Lower lobe of right lung (tissue), 2 donors: ENCODE measurements at places on chromosomes 1 and 21.

GRCh38 chr1:181064011-181064623 is 24.4 kb upstream of the IER5 start:
- H3K27ac ChIP-seq, result no peak overlapping the region
- H3K36me3 ChIP-seq, result no peaks in the 10 kb centered on the region
- H3K27me3 ChIP-seq, result no peaks in the 10 kb centered on the region
- DNase-seq, result no peak
- no peak overlapping the region for H3K4me3 ChIP-seq
- H3K4me1 ChIP-seq, result peaks cover 29% of the 10 kb centered on the region

DNA sequence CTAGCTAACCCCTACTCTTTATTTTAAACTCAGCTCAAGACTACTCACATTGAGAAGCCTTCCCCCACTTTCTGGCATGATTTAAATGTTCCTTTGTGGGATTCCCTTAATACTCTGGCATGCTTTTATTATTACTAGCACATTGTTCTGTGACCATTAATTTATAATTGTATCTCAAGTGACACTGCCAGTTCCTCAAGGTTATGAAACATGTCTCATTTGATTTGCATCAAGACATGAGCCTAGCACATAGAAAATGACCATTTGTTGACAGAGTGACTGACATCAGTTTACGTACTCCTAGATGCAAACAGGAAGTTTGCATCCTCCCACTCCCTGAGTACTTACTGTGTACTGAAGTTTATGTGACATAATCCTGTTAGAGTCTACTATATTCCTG is 15.2 kb downstream of the RGS4 start:
- DNase-seq, result no peak
- no peak overlapping the region for H3K4me3 ChIP-seq
- H3K36me3 ChIP-seq, result no peaks in the 10 kb centered on the region
- no peaks in the 10 kb centered on the region for H3K27me3 ChIP-seq
- H3K27ac ChIP-seq, result no peak overlapping the region

- no peaks in the 10 kb centered on the region for H3K36me3 ChIP-seq
- DNase-seq, result no peak
- no peak overlapping the region for H3K4me3 ChIP-seq
- H3K4me1 ChIP-seq, result peaks cover 11% of the 10 kb centered on the region
- H3K27ac ChIP-seq, result no peak overlapping the region
These were observed 186.0 kb downstream of the DYRK1A start for GRCh38 chr21:37552496-37553029.

GRCh38 chr1:27445177-27445936 is 44.6 kb downstream of the WASF2 start:
- no peak for DNase-seq
- peaks cover 27% of the 10 kb centered on the region for H3K36me3 ChIP-seq
- peaks cover 32% of the 10 kb centered on the region for H3K4me1 ChIP-seq
- no peaks in the 10 kb centered on the region for H3K27me3 ChIP-seq
- no peak overlapping the region for H3K4me3 ChIP-seq
- H3K27ac ChIP-seq, result no peak overlapping the region

DNA sequence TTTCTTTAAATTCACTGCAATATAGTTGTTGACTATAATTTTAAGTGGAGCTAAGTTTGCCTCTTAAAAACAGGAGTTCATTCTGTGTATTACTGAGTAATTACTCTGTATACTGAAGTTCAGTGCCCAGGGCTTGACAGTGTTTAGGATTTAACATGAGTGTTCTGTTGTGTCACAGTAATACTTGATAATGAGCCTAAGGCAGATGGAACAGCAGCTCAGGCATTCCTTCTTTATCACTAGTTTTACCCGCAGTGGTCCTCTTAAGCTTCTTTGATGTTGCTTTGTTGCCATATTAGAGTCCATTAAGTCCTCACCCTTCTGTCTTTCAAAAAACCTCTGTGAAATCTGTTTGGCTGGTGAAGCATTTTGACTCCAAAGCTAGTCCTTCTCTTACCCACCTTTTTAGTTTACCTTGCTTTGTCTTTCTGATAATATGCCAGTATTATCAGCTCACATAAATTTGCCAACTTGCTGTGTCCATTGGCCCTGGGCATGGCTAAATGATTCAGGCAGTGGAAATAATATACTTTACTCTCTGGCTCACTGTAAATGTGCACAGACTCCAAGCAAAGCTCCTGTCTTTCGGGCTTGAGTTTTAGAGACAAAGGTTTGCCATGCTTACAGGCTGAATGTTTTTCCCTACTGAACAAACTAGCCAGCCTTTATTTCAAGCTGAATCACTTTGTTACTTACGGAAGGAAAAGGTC is 17.7 kb downstream of the HIPK1 start:
- DNase-seq, result no peak
- H3K4me3 ChIP-seq, result no peak overlapping the region
- H3K27ac ChIP-seq, result peak overlapping the region; percentile 48
- H3K27me3 ChIP-seq, result no peaks in the 10 kb centered on the region
- H3K36me3 ChIP-seq, result peaks cover 5% of the 10 kb centered on the region
- peaks cover 58% of the 10 kb centered on the region for H3K4me1 ChIP-seq

DNA sequence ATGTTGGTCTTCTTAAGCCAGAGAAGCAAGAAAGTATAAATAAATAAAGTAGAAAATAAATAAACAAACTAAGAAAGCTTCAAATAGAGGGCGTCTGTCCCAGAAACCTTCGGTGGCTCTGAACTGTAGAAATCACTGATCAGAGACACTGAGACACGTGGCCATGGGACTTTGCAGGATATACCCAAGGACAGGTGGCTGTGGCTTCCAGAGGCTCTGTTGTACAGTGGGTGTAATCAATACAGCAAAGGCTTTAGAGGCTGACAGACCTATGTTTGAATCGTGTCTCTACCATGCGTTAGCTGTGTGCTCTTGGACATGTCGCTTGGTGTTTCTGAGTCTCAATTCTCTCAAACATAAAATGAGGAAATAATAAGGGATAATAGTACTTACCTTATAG is 41.0 kb upstream of the EPS15 start:
- DNase-seq, result no peak
- H3K27ac ChIP-seq, result no peak overlapping the region
- H3K4me1 ChIP-seq, result peaks cover 5% of the 10 kb centered on the region
- no peak overlapping the region for H3K4me3 ChIP-seq
- no peaks in the 10 kb centered on the region for H3K36me3 ChIP-seq
- no peaks in the 10 kb centered on the region for H3K27me3 ChIP-seq

- no peaks in the 10 kb centered on the region for H3K4me1 ChIP-seq
- no peaks in the 10 kb centered on the region for H3K27me3 ChIP-seq
- H3K36me3 ChIP-seq, result no peaks in the 10 kb centered on the region
- no peak overlapping the region for H3K27ac ChIP-seq
These were observed 103.9 kb upstream of the SYT6 start for GRCh38 chr1:114257554-114257953.

DNA sequence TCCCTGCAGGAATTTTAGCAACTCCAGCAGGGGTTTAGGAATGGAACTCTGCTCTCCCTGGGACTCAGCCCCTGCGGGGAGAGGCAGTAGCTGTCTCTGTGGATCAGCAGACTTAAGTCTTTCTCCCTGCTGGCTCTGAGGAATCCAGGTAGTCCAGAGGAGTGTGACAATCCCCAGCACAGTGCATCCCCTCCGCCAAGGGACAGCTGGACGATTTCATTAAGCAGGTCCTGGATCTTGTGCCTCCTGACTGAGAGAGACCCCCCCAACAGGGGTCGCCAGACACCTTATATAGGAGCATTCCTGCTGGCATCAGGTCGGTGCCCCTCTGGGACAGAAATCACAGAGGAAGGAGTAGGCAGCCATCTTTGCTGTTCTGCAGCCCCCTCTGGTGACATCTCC is 30.6 kb downstream of the AKT3 start:
- no peak overlapping the region for H3K4me3 ChIP-seq
- DNase-seq, result no peak
- no peaks in the 10 kb centered on the region for H3K36me3 ChIP-seq
- no peaks in the 10 kb centered on the region for H3K4me1 ChIP-seq
- H3K27ac ChIP-seq, result no peak overlapping the region

DNA sequence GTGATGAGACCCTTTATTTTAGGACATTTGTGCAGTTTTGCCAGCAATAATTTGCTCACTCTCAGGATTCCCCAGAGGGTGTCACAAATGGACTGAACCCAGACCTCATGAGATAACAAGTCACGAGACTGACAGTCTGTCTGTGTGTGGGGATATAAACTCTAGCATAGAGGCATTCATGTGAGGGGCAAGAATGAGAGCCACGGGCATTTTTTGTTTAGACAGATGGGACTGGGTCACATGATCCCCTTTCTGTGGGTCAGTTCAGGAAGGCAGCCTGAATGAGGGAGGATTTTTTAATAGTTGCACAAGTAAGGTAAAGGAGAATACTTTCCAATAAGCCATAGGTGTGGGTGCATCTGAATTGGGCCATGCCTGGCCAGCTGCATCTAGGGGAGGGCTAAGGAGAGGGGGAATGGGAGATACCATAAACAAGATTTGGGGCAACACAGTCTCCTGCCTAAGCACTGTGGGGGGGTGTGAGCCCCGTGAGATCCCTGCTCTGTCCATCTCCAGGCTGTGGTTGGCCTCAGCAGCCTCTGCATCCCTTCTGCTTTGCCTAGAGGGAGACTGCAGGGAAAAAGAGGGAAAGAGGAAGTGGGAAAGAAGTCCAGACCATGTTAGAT is 66.6 kb downstream of the NAV1 start:
- no peaks in the 10 kb centered on the region for H3K27me3 ChIP-seq
- H3K27ac ChIP-seq, result no peak overlapping the region
- no peak for DNase-seq
- H3K4me3 ChIP-seq, result no peak overlapping the region

GRCh38 chr1:51906306-51907078 is 28.0 kb upstream of the NRDC start:
- no peak overlapping the region for H3K4me3 ChIP-seq
- DNase-seq, result no peak
- H3K4me1 ChIP-seq, result no peaks in the 10 kb centered on the region
- H3K36me3 ChIP-seq, result no peaks in the 10 kb centered on the region

GRCh38 chr1:40973912-40974311 is 5.6 kb upstream of the CTPS1 start:
- H3K27ac ChIP-seq, result no peak overlapping the region
- no peak overlapping the region for H3K4me3 ChIP-seq
- H3K4me1 ChIP-seq, result peaks cover 1% of the 10 kb centered on the region
- H3K27me3 ChIP-seq, result no peaks in the 10 kb centered on the region
- H3K36me3 ChIP-seq, result no peaks in the 10 kb centered on the region
- DNase-seq, result no peak

- no peaks in the 10 kb centered on the region for H3K27me3 ChIP-seq
- H3K4me1 ChIP-seq, result no peaks in the 10 kb centered on the region
- no peaks in the 10 kb centered on the region for H3K36me3 ChIP-seq
- DNase-seq, result no peak
- H3K27ac ChIP-seq, result no peak overlapping the region
These were observed 139.9 kb upstream of the ATP1B1 start for GRCh38 chr1:168966636-168967035.
